Thyroid gland (tissue), 4 donors: ENCODE measurements at places on chromosomes 1 and 21. TPM values are rescaled to one million over a fixed set of nuclear protein-coding genes. Genes with fewer than 3 reads are reported as not detected.

ZBTB48 gene
- 29.4 TPM for total RNA-seq

C1orf56 gene
- 13.4 TPM for total RNA-seq

AIM2 gene
- total RNA-seq: 0.34 TPM

DNA sequence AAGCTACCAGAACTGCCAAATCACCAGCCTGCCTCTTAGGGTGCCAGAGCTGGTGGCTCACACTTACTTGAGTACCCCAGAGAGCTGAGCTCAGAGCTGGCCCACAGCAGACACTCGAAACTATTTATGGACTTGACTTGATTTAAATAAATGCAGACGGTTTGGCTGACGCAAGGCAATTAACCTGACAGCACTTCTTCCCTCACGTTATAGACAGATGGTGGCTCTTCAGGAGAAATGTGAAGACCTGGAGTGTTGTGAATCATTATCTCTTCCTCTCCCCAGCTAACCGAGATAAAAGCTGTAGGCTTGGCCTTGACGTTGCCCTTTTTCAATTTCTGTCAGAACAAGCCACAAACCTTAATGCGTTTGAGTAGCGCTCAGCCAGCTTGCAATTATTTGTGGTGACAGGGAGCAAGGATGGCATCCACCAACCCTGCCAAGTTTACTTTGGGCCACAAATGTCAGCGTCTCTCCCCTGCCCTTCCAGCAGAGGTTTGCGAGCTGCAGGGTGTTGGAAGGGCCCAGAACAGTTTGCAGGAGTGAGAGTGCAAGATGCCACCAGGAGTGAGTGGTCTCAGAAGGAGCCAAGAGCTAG is 34.0 kb upstream of the BCAR3 start:
- no peak for DNase-seq
